ENCODE measurements at places on chromosomes 3 and 15. TPM values are rescaled to one million over a fixed set of nuclear protein-coding genes. Genes with fewer than 3 reads are reported as not detected.

Gene DNAH1
- 4.0 TPM for total RNA-seq

Gene GRK7
- total RNA-seq = not detected

Gene NMNAT3
- 1.1 TPM for total RNA-seq

Gene RARB
- total RNA-seq = 5.5 TPM

Gene IMPG2
- total RNA-seq = 0.34 TPM

Gene GHSR
- total RNA-seq = not detected

Gene CASR
- total RNA-seq = not detected

Gene TPRA1
- total RNA-seq = 57.9 TPM

Gene GATM
- 20.3 TPM for total RNA-seq

Gene SYNPR
- not detected for total RNA-seq

Gene CAND2
- total RNA-seq = 0.67 TPM

Gene GALNT15
- 0.33 TPM for total RNA-seq
